Activated B cell treated with CpG ODN at 0.5 μM for 24 hours (primary cell): ENCODE measurements at places on chromosomes 5 and 9. TPM values are rescaled to one million over a fixed set of nuclear protein-coding genes. Genes with fewer than 3 reads are reported as not detected.

GRCh38 chr9:37918665-37919170 lies 14.8 kb upstream of the SLC25A51 start:
- no peak for DNase-seq

DNA sequence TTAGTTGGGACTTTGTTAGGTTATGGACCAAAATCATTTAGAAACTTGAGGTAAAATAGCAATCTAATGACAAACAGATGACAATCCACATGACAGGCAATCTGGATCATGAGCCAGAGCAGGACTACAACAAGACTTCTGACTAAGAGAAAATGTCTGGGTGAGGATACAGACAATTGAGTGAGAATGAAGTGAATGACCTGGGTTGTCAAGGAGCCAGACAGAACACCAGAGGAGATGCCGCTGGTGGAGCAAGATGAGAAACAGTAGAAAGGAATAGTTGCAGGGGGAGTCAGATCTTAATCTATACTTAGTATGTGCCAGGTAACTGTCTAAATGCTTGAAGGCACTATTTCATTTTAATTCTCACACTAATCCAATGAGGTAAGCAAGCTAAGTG lies 277.8 kb downstream of the PRELID2 start:
- DNase-seq: no peak

GRCh38 chr9:97905228-97905627 lies 17.1 kb downstream of the TRMO start:
- DNase-seq: no peak

- no peak for DNase-seq
Measured at GRCh38 chr9:136260936-136261472, 15.4 kb upstream of the QSOX2 start.

GRCh38 chr9:20289423-20290010 lies 332.8 kb downstream of the MLLT3 start:
- no peak for DNase-seq

DNA sequence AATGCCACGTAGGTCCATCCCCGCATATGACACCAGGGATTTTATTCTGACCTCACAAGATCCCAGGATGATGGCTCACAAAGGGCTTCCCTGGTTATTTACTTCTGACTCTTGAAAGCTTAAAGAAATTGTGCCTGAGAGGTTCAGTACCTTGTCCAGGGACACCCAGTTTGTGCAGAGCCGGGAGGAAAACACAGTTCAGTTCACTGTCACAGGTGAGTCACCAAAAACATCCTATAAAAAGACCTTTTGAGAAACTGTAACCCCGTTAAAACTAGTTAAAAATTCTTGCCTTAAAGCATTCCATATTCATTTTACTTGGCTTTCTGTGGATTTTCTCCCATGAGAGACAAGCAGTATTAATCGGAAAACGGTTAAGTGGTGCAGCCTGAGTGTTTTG lies 56.6 kb downstream of the ZNF510 start:
- DNase-seq: no peak

DNA sequence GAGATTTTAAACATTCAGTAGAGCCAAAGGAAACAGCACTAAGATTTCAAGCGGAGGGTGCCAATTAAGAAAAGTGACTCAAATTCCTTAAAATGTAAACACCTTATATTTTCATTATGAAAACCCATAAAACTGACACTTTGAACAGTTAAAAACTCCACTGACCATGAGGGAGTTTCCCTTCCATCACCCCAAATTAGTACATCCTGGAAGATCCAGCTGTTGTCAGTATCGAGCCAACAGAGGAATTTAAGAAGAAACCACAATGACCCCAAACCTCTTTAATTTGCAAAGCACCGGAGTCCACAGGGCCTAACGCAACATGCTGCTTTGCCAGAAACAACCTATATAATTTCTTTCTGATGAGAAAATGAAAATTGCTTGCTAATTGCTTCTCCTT lies 41.3 kb downstream of the ROR2 start:
- no peak for DNase-seq

GRCh38 chr5:135076801-135077200 lies 42.8 kb upstream of the PITX1 start:
- DNase-seq: no peak

Gene CBY3
- not detected in 2 replicates for total RNA-seq

Gene PCDHGC5
- 0.24 and 0.38 TPM in 2 replicates for total RNA-seq

Gene INSL4
- total RNA-seq: not detected in 2 replicates

Gene CCL28
- 10.7 and 11.6 TPM in 2 replicates for total RNA-seq

Gene PCDH12
- not detected in 2 replicates for total RNA-seq

Gene DDX4
- not detected in 2 replicates for total RNA-seq

Gene IL3
- total RNA-seq: not detected in 2 replicates

Gene PDZD2
- total RNA-seq: 0.12 and 0.38 TPM in 2 replicates
